ENCODE measurements at places on chromosomes 2 and 18.
A peak's percentile ranks its signal among the peaks of the same experiment; 100 is the strongest.

DNA sequence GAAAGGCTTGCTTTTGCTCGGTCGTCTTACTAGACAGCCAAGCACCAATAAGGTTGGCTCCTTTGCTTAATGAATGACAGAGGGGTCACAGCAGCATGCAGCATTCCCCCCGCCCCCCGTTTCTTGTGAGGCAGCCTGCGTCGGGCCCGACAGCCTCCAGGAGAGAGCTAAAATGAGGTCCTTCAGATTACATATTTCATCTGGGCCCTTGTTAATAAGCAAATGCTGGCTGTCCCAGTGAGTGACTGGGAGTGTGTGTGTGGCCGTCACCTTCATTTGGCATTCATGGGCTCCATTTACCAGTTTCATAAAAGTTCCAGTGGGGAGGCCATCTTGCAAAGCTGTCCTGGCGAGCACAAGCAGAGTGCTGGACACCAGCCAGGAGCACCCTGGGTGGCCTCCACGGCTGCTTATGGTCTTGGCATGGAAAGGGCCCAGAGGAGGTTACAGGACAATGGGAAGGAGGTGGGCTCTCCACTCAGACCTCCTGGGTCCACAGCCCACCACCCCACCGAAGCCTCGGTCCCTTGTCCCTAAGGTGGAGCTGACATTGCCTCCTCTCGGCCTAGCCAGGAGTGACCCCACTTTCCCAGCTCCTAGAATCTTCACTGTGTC lies 37.2 kb downstream of the ODC1 start:
- H3K4me3 ChIP-seq, result no peak overlapping the region
- H3K27ac ChIP-seq, result no peak overlapping the region
- H3K36me3 ChIP-seq, result peaks cover 14% of the 10 kb centered on the region
- no peak for DNase-seq

DNA sequence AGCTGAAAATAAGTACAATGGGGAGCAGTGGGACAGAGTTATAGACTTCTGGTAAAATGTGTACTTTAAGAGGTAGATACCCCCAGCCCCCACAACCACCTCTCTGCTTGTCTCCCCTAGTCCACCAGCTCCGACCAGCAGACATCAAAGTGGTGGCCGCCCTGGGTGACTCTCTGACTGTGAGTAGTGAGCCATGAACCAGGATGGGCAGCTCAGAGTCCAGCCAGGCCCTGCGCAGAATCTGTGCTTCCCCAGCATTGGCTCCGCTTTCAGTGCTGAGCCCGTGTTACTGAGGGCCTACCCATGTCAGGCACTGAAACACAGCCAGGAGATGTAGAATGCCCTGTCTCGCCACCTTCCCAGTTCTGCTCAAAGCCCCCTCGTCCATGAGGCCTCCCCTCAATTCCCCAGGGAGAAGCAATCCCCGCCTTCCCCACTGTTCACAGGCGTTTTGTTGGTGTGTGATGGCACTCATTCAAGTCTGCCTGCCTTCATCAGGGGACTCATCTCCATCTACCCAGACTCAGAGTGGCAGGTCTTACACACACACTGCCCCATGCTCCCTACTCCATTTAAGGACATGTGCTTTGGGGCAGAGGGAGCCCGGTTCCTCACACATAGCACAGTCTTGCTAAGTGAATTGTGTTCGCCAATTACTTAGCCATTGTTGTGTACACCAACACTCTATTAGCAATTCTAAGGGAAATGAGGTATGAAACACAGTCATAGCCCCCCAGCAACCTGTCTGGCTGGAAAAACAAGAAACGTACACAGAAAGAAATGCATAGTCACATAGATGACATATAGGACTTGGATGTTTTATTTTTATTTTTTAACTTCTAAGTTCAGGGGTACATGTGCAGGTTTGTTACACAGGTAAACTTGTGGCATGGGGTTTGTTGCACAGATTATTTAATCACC lies 122.6 kb downstream of the PLB1 start:
- DNase-seq, result peak; percentile 75
- H3K36me3 ChIP-seq, result no peaks in the 10 kb centered on the region
- no peaks in the 10 kb centered on the region for H3K27me3 ChIP-seq
- H3K27ac ChIP-seq, result no peak overlapping the region
- H3K4me1 ChIP-seq, result peaks cover 52% of the 10 kb centered on the region

- no peak for DNase-seq
- peaks cover 19% of the 10 kb centered on the region for H3K36me3 ChIP-seq
- no peak overlapping the region for H3K27ac ChIP-seq
- no peaks in the 10 kb centered on the region for H3K27me3 ChIP-seq
- no peak overlapping the region for H3K4me3 ChIP-seq
- H3K4me1 ChIP-seq, result peaks cover 56% of the 10 kb centered on the region
Measured at GRCh38 chr2:216116418-216116817, 7.3 kb downstream of the XRCC5 start.

GRCh38 chr18:12345491-12346239 lies 31.4 kb downstream of the AFG3L2 start:
- no peaks in the 10 kb centered on the region for H3K4me1 ChIP-seq
- DNase-seq, result no peak
- H3K4me3 ChIP-seq, result no peak overlapping the region
- peaks cover 80% of the 10 kb centered on the region for H3K36me3 ChIP-seq
- no peaks in the 10 kb centered on the region for H3K27me3 ChIP-seq

- peaks cover 1% of the 10 kb centered on the region for H3K27me3 ChIP-seq
- H3K27ac ChIP-seq, result no peak overlapping the region
- H3K36me3 ChIP-seq, result no peaks in the 10 kb centered on the region
- H3K4me3 ChIP-seq, result no peak overlapping the region
Measured at GRCh38 chr2:206189691-206190090, 30.0 kb downstream of the EEF1B2 start.

DNA sequence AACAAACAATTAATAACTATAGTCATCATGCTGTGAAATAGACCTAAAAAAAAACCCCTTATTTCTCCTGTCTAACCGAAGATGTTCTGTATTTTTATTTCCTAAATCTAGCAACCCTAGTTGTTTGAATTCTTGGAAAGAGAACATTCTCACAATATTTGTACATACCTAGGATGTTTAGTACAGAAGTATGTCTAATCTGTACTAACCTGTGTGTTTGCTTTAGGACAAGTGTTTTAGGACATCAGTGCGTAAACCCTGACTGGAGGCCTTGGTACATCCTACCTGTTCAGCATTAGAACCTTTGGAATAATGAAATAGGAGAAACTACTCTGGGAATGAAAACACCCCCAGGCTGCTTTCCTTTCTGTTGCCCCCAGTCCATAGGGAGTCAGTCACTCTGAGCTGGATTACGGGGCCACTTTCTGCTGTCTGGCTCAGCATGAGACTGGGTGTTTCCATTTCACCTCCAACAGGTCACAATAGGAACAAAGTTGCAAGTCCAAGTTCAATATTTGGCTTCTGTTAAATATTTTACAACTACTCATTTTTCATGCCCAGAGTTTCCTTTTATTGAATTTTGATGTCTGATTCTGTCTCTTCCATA lies 114.7 kb downstream of the MTX2 start:
- H3K36me3 ChIP-seq, result no peaks in the 10 kb centered on the region
- no peak overlapping the region for H3K4me3 ChIP-seq
- H3K27ac ChIP-seq, result no peak overlapping the region
- no peak for DNase-seq
- no peaks in the 10 kb centered on the region for H3K27me3 ChIP-seq
- peaks cover 6% of the 10 kb centered on the region for H3K4me1 ChIP-seq

DNA sequence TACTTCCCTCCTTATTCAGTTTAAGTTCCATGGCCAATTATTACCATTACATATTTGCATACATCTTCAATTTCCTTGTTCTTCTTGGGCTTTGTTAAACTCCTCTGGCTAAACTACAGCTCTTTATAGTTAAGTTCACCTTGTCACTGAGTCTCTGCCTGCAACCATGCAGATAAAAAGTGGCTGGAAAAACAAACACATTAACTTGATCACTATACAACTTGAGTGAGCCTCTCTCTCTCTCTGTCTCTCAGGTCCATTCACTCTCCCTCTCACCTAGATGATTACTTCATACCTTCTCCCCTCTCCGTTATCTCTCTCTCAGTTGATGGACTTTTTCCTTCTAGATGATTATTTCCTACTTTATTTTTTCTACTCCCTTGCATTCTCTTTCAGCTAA lies 30.3 kb downstream of the GCFC2 start:
- no peak for DNase-seq
- H3K36me3 ChIP-seq, result peaks cover 13% of the 10 kb centered on the region
- H3K27ac ChIP-seq, result no peak overlapping the region
- no peak overlapping the region for H3K4me3 ChIP-seq
- H3K27me3 ChIP-seq, result no peaks in the 10 kb centered on the region

DNA sequence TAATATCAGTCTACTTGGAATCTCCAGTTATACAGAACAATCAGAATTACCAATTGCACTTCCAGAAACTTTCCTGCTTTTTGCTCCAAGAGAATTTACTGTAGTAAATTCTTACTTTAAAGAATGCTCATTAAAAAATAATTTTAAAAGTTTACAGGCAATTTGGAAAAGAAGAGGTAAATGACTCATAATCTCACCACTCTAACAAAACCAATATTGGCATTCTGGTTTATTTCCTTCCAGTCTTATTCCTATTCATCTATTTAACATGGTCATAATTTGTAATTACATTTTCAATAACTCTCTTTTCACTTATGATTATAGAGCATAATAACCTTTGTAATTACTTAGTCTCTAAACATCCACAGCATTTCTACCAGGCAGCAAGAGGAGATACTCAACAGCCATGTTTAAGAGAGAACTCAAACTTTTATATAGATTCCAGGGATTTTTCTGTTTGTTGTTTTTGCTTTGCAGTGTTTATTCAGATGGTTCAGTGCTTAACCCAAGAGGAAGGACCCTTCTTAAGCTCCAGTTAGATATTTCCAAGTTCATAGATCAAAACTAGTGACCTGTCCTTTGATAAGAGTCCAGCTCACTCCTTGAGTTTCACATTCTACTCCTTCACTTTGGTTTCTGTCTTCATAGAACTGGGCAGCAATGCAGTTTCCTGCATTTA lies 464.7 kb downstream of the TXNL1 start:
- H3K27me3 ChIP-seq, result no peaks in the 10 kb centered on the region
- H3K4me1 ChIP-seq, result no peaks in the 10 kb centered on the region
- DNase-seq, result no peak

- no peak overlapping the region for H3K4me3 ChIP-seq
- no peaks in the 10 kb centered on the region for H3K36me3 ChIP-seq
- peak; percentile 66 for DNase-seq
- no peaks in the 10 kb centered on the region for H3K27me3 ChIP-seq
- peaks cover 21% of the 10 kb centered on the region for H3K4me1 ChIP-seq
Measured at GRCh38 chr2:62627667-62628066, 77.8 kb upstream of the EHBP1 start.

GRCh38 chr18:36889321-36889720 lies 60.4 kb downstream of the KIAA1328 start:
- no peak overlapping the region for H3K27ac ChIP-seq
- no peak overlapping the region for H3K4me3 ChIP-seq
- no peaks in the 10 kb centered on the region for H3K27me3 ChIP-seq

- DNase-seq, result no peak
- H3K36me3 ChIP-seq, result no peaks in the 10 kb centered on the region
- peaks cover 75% of the 10 kb centered on the region for H3K4me1 ChIP-seq
Measured at GRCh38 chr2:234771980-234772732, 179.7 kb upstream of the SH3BP4 start.

DNA sequence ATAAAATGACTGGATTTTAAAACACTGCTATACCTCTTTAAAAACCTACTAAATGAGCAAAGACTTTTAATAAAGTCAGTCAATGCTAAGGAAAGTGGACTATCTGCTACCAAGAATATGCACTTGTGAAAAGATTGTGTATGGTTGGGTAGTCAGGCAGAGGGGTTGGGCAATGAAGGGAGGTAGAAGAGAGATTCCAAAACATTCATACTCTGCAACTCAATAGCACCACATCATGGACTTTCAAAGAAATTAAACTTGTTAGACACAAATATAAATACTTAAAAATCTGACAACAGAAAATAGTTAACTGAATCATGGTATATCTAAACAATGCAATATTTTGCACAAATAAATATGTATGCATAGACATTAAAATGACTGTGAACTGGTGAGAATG lies 139.9 kb upstream of the MAPRE2 start:
- H3K4me1 ChIP-seq, result no peaks in the 10 kb centered on the region
- no peak overlapping the region for H3K4me3 ChIP-seq

- no peak for DNase-seq
- H3K36me3 ChIP-seq, result no peaks in the 10 kb centered on the region
- H3K4me1 ChIP-seq, result no peaks in the 10 kb centered on the region
- no peak overlapping the region for H3K27ac ChIP-seq
Measured at GRCh38 chr2:238689331-238689730, 158.6 kb upstream of the TWIST2 start.

DNA sequence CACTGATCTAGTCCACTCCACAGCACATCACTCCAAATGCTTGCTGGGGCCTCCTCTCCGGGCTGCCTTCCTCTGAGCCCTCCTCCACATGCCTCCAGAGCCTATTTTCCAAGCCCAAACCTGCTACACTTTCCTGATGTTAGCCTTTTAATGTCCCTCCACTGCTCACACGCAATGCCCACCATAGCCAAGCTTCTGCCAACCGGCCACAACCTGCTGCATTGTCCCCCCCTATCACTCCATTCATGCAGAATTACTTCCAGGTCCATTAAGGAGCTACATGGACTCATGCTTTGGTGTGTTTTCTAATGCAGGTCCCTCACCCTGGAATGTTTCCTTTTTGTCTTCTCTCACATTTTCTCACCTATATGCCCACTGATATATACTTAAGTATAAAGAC lies 129.3 kb downstream of the MARCHF4 start:
- H3K27ac ChIP-seq, result no peak overlapping the region
- no peaks in the 10 kb centered on the region for H3K36me3 ChIP-seq
- H3K4me1 ChIP-seq, result no peaks in the 10 kb centered on the region
- no peak overlapping the region for H3K4me3 ChIP-seq

DNA sequence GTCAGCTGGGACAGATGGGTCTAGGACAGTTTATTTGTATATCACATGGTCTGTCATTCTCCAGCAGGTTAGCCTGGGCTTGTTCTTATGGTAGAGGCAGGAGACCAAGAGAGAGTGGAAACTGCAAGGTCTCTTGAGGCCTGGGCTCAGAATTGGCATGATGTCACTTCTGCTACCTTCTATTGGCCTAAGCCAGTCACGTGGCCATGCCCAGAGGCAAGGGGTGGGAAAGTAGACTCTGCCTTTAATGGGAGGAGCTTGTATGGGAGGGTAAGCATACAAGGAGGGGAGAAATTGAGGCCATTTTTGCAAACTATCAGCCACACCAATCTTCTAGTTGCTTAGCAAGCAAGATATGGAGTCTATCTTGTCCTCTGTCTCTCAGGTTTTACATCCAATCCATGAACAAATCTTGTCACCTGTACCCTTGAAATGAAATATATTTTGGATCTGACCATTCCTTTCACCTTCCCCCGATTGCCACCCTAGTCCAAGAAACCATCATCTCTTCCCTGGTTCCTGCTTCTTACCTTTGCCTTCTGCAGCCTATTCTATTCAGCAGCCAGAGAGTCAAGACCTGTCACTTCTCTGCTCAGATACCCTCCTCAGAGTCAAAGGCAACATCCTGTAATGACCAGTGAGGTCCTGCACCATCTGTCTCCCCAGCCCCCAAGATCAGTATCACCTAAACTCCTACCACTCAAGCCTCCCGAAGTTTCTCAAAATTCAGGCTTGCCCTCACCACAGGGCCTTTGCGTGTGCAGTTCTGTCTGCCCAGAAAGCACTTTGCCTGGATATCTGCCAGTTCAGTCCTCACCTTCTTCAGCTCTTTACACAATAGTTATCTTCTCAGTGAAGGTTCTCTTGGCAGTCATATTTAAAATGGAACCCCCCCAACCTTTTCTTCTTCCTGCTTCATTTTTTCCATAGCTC lies 240.0 kb downstream of the LOXHD1 start:
- no peak for DNase-seq
- H3K36me3 ChIP-seq, result no peaks in the 10 kb centered on the region
- H3K27me3 ChIP-seq, result peaks cover 22% of the 10 kb centered on the region
- no peak overlapping the region for H3K27ac ChIP-seq
- no peak overlapping the region for H3K4me3 ChIP-seq
